ENCODE measurements at places on chromosomes 1 and 21.

DNA sequence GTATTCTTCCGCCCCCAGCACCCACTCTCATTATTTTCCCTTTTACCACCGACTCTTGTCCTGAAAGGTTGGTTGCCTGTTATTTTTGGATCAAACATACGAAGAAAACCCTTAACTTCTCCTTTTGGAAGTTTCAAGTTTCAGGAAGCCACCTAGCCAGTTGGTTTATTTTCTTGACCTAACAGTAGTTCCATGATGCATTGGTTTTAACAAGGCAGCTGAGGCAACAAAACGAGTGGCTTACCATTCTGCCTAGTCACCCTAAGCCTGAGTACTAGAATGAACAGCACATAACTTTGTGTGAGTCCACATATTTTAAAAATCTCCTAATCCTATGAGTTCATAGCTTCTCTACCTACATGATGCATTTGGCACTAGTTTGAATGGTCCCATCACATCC, 28.9 kb downstream of the OLFM3 start:
- DNase-seq: no peak

DNA sequence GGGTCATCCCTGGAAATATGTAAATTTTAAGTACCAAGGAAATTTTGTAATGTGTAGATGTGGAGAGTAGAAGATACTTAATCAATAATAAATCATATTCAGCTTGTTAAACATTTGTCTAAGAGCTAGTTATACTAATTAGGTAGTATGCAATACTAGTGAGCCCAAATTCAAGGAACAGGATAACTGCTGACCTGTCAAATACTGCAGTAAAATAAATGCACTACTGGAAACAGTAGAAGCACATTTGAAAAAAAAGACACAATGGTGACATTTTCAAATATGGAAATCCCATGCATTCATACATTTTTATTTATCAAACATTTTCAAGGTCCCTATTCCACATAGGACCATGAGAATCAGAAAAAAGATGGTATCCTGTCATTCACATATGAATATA, 27.2 kb downstream of the EPRS1 start:
- no peak for DNase-seq

- no peak for DNase-seq
These were observed 47.7 kb downstream of the CXADR start for GRCh38 chr21:17560377-17561025.

DNA sequence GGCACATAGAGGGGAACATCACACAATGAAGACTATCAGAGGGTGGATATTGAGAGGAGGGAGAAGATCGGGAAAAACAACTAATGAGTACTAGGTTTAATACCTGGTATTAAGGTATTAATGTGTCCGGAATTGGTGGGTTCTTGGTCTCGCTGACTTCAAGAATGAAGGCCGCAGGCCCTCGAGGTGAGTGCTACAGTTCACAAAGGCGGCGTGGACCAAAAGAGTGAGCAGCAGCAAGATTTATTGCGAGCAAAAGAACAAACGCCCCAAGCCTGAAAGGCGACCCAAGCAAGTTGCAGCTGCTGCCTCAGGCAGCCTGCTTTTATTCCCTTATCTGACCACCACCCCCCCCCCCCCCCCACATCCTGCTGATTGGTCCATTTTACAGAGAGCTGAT, 2022.8 kb downstream of the NCAM2 start:
- DNase-seq: no peak

- DNase-seq: no peak
These were observed 83.7 kb upstream of the LRRC8D start for GRCh38 chr1:89736937-89737733.

DNA sequence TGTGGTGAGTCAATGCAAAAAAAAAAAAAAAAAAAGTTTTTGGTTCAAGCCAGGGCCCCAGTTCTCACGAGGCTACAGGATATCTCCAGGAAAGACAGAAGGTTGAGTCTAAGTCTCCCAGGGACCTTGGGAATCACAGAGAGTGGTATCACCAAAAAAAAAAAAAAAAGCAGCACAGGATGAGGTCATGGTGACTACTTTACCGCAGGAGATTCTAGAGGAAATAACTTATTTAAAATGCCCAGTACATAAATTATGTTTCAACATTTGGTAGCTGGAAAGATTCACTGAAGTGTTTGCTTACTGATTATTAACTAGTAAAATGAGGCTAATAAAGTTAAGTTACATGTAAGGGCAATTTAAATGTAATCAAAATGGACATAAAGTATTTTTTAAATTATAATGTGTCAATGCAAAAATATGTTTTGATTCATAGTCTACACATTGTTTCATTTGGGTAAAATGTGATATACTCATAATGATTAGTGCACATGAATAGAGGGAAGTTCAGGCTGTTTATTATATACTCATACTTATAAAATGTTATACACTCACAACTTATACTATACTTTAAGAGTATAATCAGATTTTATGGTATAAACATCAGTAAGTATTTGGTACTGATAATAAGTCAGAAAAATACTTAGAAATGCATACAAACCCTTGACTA, 84.1 kb downstream of the PLPPR5 start:
- no peak for DNase-seq

- DNase-seq: no peak
These were observed 115.4 kb upstream of the TIAM1 start for GRCh38 chr21:31459457-31459856.

- no peak for DNase-seq
These were observed 30.5 kb downstream of the CCDC185 start for GRCh38 chr1:223423641-223424233.

DNA sequence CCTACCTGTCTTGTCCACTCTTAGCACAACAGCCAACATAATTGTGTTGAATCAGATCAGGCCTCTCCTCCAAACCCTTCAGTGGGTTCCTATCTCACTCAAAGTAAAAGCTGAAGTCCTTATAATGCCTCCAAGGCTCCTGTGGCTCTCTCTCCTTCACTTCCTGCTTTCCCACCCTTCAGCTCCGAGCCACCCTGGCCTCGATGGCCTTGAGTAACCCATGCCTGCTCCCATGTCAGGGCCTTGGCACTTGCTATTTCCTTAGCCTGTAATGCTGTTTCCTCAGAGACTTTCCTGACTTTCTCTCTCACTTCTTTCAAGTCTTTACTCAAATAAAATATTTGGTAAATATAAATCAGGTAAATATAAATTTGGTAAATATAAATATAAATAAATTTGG, 8.1 kb upstream of the PLEKHM2 start:
- DNase-seq: no peak

GRCh38 chr21:16194788-16195537, 465.2 kb downstream of the USP25 start:
- DNase-seq: no peak

DNA sequence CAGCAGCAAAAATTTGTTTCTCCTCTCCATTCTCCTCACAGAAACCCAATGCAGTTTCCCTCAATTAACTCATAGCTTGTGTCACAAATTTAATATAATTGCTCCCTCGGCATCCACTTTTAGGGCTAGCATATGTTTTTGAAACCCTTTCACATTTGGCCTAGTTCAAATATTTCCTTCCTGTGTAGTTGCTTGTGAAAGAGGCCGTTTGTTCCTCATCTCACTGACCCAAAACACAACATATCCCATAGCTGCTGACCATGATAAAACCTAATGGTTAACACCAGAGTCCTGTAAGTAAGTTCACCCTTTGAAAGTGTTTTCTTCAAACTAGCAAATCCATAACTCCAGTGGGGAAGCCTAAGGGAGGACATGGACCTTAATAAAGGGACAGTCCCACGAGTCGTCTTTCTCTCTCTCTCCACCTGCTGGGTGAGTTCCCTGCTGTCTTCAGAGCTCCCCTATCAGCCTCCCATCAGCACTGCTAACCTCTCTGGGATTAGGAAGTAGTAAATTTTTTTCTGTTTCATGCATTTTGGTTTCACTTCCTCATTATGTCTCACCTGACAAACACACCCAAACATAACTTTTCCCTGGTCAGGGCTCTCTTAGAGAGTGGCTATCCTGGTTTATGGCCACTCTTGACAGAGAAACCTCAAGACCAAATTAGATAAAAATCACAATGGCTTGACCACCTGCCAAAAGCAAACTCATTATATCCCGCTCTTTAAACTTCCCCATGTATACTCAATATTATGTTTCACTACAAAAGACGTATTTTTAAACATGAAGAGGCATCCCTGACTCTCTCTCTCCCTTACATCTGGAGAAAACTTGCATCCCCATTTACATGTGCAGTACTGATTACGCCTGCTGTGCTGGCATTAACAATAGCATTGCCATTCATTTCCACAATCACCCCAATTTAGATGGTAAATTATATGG, 177.7 kb upstream of the HP1BP3 start:
- DNase-seq: peak; percentile 6

DNA sequence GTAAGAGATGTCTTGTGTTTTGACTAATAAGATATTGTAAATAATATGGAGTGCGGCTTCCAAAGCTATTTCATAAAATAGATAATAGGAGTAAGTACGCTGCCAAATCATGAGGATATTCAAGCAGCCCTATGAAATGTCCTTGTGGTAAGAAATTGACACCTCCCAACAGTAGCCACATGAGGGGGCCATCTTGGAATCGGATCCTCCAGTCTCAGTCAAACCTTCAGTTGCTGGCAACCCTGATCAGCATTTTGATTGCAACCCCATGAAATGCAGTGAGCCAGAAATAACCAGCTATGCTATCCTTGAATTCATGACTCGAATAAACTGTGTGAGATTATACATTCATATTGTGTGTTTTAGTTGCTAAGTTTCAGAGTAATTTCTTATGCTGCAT, 212.4 kb downstream of the PLA2G4A start:
- DNase-seq: no peak

GRCh38 chr1:246302711-246303317, 204.3 kb downstream of the SMYD3 start:
- DNase-seq: no peak

- DNase-seq: peak; percentile 28
These were observed 90.2 kb downstream of the DMRTA2 start for GRCh38 chr1:50332941-50333594.

DNA sequence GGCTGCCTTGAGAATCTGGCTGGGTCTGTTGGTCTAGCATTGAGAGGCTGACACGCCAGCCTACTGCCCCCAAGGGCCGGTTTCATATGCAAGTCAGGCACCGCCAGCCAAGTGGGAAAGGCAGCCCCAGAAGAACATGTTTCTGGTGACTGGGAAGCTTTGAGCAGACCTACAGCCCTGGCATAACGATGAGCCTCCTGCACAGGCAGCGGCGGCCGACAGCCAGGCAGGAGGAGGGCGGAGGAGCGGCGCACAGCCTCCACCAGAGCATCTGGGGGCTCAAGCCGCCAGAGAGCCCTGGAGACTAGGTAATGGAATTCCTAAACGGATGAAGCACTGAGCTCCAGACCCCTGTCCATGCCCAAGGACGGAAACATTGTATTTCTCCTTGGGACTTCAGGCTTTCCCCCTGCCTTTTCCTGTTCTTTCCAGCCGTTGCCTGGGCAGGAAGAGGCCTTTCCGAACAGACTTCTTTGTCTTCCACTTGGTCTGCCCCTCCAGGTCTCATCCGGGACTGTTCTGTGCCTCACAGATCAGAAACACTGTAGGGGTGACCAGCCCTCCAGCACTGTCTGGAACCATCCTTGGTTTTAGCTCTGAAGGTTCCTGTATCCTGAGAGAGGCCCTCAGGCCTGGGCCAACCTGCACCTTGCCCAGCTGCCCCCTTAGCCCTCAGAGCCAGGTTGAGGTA, 59.5 kb downstream of the IRF2BP2 start:
- no peak for DNase-seq

DNA sequence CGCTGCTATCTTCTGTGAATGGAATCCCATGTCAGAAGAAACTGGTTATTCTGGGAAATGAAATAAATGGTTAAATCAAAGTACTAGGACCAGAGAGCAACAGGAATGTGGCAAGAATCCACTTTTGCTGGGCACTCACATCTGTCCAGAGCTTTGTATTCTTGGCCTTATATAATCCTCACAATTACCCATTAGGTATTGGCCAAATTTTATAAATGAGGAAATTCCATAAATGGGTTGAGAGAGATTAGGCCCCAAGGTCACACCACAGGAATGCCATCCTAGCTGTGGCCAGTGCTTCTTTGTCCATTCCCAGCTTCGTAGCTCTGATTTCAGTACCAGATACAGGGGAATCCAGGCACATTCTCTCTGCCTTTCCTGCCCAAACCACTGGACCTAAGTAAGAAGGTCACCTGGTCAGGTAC, 76.1 kb upstream of the HOOK1 start:
- no peak for DNase-seq

DNA sequence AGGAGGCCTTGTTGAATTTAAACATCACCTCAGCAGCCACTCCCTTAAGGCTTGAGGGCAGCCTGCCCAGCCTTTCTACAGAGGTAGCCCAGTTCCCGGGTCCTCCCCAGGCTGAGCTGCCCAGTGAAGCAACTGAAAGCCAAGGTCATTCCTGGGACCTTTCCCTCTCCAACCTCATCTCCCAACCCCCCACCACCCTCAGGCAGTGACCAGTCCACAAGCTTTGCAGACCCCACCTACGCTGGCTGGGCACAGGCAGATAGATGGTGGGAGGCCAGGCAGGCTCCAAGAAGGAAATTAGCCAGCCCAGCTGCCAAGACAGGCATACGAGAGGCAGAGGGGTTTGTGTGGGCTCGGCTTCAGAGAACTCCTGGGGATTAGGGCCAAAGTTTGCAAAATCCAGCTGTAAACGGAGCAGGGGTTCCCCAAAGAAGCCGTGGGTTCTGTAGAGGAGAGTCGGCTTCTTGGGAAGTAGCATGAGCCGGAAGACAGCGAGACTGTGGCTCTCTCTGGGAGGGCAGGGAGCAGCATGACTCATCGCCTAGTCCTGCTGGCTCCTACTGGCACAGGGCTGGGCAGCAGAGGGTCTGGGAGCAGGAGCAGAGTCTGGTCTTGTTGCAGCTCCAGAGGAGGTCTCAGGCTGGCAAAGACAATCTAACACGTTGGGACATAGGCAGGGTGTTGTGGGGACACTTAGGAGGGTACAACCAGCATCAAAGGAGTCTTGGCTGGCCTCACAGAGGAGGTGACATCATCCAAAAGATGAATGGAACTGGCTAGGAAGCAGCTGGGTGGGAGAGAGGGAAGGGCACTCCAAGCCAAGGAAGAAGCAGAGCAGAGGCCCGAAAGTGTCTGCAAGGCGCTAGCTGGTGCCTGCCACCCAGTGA, 2.8 kb upstream of the ZC3H12A start:
- no peak for DNase-seq

- DNase-seq: no peak
These were observed 25.3 kb downstream of the CHI3L2 start for GRCh38 chr1:111252786-111253185.

DNA sequence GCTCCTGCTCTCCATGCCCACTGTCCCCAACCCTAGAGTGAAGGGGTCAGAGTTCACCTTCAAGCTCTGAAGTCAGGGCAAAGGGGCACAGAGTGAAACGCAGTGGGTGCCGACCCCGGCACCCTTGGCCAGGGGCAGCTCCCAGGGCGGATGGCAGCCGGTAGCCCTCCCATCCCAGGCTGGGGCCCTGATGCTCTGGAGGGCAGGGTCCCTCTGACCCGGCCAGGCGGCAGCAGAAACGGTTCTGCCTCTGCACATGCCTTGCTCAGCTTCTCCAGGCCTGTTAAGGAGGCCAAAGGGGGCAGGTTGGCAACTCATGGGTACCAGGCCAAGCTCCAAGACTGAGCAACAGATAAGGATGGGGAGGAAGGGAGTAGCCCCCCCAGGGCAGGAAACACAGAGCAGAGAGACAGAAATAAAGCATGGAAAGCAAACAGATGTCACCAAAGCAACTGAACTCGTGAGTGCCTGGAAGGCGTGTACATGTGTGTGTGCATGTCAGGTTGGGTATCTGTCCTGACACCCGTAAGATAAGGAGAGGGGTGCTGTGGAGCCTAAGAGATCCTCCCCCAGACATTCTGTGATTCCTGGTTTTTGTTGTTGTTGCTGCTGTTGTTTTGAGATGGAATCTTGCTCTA, 112.3 kb upstream of the IFFO2 start:
- DNase-seq: no peak

Measured in stimulated activated naive B cell treated with anti-CD40 and anti-IgM and Interleukin-4, amounts not matched to agents 10 μg/mL and 1 μg/mL and 100 μg/mL, for 72 hours (primary cell).